Aorta (tissue), 5 donors: ENCODE measurements at places on chromosomes 6 and 20. TPM values are rescaled to one million over a fixed set of nuclear protein-coding genes. Genes with fewer than 3 reads are reported as not detected.

DNA sequence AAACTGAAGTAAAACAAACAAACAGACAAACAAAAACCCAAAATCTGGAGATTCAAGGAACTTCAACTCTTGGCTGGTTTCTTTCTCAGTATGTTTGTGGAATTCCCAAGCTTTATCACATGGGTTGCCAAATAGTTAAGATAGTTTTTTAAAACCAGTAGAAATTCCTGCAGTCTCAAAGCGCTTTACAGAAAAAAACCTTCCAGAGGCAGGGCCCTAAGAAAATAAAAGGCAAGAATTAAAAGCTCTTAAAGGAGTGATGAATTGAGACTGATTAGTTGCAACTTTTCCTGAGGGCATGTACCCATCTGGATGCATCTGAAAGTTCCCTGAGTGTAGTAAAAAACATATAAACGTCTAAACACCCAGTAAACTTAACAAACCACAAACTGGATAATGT is 25.9 kb upstream of the PTCHD4 start:
- DNase-seq = no peak

DNA sequence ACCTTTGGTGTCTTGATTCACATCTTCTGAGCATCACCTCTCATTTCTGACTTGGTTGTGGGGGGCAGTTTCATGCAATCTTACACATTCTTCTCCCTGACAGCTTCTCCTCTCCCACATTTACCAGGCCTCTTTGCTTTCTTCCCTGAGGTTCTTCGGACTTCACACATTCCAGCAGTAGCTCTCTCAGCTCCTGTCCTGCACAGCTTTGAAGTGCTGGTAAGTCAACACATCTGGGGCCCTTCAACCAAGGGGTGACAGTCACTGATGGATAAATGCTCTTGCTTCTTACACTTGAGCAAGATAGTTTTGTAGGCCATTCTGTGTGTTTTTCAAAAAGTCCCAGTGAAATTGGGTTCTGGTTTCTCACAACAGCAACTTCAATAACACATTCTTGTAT is 2.5 kb upstream of the SLC35B3 start:
- DNase-seq = no peak

- no peak for DNase-seq
Observed at GRCh38 chr6:151916680-151917164, 109.2 kb downstream of the ESR1 start.

DNA sequence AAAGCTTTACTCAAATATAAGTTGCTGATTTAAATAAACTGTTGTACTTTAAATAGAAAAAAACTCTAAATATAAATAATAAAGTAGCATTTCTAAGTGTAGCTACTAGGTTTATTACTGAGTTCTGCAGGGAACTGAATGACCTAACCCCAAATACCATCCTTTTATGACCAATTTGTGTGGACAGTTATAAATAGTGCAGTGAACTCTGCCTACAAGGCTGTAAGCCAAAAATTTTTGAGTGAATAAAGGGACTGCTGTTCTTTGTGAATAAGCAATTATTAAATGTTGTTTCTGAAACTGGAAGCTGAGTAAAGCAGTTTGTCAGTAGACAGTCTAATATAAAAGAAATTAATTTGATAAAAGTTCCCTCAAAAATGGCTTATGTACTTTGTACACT is 90.8 kb upstream of the ELOVL5 start:
- no peak for DNase-seq

DNA sequence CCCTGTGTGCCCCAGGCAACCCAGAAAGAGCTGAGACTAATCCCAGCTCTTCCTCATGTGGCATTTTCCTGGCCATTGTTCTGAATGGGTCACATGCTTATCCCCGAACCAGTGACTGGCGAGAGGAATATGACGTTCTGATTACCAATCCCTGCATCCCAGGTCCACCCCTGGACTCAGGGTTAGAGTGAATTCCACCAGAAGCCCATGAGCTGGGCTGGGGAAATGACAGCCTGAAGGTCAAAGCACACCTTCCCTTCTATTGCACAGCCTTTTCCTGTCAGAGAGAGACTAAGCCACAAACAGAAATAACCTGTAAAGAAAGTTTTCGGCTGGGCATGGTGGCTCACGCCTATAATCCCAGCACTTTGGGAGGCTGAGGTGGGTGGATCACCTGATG is 70.9 kb downstream of the ZNF217 start:
- no peak for DNase-seq

- no peak for DNase-seq
Observed at GRCh38 chr6:101597693-101598092, 204.2 kb downstream of the GRIK2 start.

GRCh38 chr6:62999796-63000195 is 211.5 kb upstream of the FKBP1C start:
- DNase-seq = no peak

DNA sequence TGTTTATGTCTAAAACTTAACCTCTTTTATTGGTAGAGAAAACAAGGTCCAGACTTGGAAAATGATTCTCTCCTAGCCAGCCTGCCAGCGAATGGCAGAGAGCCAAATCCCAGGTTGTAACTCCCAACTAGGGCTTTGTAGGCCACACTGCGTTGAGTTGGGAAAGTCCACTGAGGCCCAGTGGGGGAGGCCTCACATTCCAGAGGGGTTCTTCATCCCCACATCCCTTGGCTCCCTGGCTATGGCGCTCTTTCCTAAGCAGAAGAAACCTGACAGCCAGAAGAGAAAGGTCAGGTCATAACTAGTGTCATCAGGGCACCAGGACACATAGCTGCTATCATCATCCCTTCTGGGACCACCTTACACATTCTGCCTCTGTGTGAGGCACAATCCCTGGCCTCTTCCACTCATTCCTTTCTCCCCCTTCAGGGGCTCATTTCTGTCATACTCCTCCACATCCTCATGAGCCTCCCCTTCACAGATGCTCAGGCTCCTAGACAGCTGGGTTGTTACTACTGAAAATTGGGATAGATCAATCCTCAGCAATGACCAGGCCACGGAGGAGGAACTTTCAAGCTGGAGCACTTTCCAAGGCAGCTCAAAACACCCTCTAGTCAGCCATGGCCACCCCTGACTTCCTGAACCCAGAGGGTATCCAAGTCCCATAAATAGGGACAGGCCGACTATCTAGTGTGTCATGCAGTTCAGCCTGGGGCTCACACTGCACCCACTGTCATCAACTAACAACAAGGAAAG is 48.6 kb downstream of the TCP11 start:
- peak; percentile 85 for DNase-seq

GRCh38 chr6:44527583-44528369 is 140.3 kb downstream of the CDC5L start:
- no peak for DNase-seq

DNA sequence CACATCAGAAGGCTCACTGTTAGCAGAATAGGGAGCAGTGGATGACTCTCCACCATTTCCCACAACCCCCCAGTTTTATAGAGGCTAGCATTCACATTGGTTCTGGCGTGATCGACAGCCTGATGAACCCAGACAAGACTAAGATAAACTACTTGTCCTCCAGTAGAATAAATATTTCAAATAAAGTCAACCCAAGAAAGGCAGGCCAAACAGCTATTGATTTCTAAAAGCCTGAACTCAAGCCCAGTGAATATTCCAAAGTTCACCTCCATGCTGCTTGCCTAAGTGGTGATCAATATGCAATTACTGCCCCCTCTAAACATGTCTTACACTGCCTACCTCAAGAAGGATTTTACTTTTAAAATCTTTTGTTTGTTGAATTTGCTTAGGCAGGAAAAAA is 104.5 kb downstream of the CTNNBL1 start:
- no peak for DNase-seq

GRCh38 chr6:116450769-116451740 is 10.1 kb upstream of the CALHM6 start:
- no peak for DNase-seq

DNA sequence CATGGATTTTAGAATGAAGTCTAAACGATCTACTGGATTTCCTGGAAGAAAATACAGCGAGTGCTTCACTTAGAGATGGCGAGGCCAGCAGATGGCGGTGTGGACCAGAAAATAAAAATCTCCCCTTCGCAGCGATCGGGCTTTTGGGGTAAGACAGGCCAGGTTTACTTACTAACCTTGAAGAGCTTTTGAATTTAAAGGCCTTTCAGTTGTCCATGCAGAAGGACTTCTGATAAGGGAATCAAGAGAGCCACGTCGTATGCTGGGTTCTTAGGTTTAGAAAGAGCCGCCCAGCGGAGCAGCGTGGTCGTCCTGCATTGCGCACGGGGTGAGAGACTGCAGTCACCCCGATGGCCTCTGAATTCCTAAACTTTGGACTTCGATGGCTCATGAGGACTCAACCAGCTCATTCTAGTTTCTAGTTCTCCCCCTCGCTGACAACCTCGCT is 125.2 kb upstream of the RALGAPA2 start:
- DNase-seq = peak; percentile 81

DNA sequence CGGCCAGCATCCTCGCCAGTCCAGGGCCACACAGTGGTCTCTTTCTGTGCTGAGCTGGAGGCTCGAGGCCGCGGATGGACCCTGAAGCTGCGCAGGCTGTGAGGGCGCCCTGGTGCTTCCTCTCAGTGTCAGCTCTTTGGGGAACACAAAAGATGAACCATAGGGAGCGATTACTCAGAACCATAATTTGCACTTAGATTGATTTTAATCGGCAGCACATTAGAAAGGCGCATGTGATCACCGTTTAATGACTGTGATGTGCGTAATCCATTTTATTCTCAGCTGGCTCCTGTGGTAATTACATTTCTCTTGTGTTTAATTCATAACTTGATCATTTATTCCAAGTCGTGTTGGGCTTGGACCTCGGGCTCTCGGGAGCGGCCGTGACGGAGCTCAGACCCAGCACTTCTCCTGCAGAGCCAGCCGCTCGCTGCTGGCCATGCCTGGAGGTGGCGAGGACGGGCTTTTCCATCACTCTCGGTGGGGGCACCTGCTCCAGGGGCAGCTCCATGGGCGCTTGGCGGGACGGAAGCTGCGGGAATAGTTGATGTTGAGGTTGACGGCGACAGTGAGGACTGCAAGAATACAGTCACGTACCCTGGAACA is 25.6 kb upstream of the NTSR1 start:
- DNase-seq = no peak

GRCh38 chr6:168100011-168100802 is 21.2 kb upstream of the FRMD1 start:
- peak; percentile 56 for DNase-seq

- no peak for DNase-seq
Observed at GRCh38 chr20:56537997-56538396, 5.0 kb downstream of the FAM209B start.

GRCh38 chr6:107706516-107707115 is 117.5 kb downstream of the SCML4 start:
- DNase-seq = no peak

DNA sequence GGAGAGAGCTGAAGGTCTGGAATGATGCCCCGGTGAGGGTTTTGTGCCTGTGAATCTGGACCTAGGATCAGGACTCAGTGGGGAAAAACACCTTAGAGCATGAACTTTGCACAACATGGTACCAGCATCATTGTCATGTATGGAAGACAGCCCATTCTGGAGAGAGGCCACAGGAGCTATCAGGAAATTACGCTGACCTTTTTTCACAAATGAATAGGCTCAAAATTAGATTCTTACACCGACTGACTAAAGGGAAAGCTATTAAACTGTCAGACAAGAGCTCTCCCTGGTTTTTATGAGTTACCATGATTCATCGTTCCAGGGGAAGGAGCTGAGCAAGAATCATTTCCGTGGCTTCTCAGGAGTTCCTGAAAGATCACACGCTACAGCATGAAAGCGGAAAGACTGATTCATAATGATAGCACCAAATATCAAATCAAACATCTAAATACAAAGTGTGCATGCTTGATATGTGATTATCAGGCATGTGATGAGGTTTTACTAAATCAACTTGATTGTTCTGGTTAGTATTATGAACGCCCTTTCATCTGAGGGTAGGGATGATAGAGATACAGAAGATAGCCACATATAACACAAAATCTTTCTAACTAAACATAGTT is 224.9 kb upstream of the SMLR1 start:
- no peak for DNase-seq

GRCh38 chr6:13614126-13614925 is 809 bp upstream of the NOL7 start:
- DNase-seq = no peak

- DNase-seq = no peak
Observed at GRCh38 chr6:106283481-106283880, 42.1 kb downstream of the ATG5 start.

DNA sequence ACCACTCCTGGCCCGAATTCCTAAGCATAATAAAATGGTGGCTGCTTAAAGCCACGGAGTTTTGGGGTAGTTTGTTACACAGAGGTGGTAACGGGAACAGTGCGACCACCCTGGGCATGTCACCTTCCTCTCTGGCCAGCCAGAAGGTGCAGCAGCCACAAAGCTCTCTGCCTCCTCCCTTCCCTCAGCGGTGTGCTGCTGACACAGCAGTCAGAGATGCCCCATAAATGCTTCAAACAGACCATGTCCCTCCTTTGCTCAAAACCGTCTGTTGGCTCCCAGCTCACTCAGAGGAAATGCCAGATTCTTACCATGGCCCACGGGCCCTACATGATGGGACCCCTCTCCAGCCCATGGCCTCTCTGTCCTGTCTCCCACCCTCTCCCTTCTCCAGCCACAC is 12.1 kb upstream of the TCF15 start:
- no peak for DNase-seq

- no peak for DNase-seq
Observed at GRCh38 chr6:169640983-169641382, 60.8 kb downstream of the WDR27 start.

DNA sequence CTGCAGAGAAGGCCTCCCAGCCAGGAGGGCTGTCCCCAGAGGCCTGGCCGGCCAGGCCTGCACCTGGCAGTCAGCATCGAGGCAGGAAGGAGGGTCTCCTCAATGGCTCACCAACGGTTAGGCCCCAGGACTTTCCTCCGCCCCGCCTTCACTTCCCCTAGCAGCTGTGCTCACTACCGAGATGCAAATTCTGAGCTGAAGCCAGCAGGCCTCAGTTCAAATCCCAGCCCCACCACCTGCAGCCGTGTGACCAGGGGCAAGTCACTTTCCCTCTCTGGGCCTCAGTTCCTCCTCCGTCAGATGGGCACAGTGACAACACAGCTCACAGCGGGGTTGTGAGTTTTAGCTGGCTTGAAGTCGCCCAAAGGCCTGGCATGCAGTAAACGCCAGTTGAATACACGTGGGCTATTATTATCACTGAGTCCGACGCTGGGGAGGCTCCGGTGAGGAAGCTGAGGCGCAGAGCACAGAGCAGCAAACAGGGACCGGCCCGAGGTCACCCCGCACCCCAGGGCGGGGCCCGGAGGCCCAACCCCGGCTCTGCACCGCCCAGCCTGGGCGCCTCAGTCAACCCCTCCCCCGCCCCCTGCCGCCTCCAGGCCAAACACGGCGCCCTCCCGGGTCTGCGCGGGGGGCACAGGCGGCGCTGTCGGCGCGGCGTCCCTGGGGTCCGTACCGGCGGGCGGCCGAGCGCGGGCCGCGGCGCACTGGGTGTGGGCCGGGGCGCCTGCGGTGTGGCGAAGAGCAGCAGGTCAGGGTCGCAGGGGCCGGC is 671 bp downstream of the E2F1 start:
- DNase-seq = no peak

Gene PDYN
- not detected for total RNA-seq

Gene FAM209B
- total RNA-seq = 0.90 TPM

Gene SAMD5
- 3.8 TPM for total RNA-seq

Gene DACT2
- 0.48 TPM for total RNA-seq

Gene HSPA1A
- 454 TPM for total RNA-seq

Gene NR2E1
- total RNA-seq = not detected

Gene CGA
- not detected for total RNA-seq

Gene TJAP1
- 35.5 TPM for total RNA-seq

Gene OR2B6
- total RNA-seq = not detected

Gene BPI
- 0.19 TPM for total RNA-seq

Gene PPP1R10
- total RNA-seq = 83.8 TPM

Gene NRSN1
- total RNA-seq = not detected

Gene DNAH8
- total RNA-seq = 0.03 TPM
